ENCODE measurements at places on chromosomes 4 and X.
A peak's percentile ranks its signal among the peaks of the same experiment; 100 is the strongest.

GRCh38 chr4:87622303-87622702, 14.0 kb downstream of the DSPP start:
- no peak for DNase-seq

GRCh38 chrX:30690330-30690729, 37.1 kb downstream of the GK start:
- DNase-seq: no peak

DNA sequence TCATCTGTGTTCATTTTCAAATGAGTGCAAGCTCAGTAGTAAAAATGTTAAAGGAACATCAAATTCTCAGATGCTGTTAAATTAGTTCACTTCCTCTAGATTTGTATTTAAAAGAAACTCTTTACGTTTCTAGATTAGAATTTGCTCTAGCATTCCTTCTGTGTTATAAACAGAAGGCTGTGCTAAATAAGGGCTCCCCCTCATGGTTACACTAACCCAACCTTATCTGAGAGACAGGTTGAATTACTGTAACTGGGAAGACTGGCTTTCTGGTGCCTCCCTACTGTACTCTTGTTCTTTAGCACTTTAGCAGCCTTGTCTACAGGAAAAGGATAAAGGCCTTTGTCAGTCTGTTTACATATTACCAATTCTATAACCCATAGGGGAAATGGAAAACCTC, 56.8 kb downstream of the RXFP1 start:
- DNase-seq: no peak

- no peak for DNase-seq
Observed at GRCh38 chr4:168871632-168872031, 138.4 kb downstream of the CBR4 start.

- DNase-seq: no peak
Observed at GRCh38 chr4:71239365-71239764, 99.5 kb upstream of the SLC4A4 start.

- DNase-seq: no peak
Observed at GRCh38 chrX:307261-308111, 11.1 kb downstream of the GTPBP6 start.

DNA sequence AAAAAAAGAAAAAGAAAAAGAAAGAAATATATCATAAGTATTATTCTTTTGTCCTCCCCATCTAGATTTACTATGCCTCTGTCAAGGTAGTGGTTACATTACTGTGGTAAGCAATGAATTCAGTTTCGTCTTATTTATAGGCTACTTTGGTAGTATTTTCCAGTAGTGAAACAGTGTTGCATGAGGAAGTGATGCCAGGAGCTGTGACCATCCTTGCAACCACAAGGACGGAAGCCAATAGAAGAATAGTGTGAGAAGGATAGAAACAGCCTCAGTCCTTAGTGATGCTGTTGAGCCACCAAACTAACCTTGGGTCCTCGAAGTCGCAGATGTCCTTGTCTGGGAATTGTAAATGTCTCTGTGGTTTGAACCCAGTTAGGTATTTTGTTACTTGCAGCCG, 328.5 kb downstream of the PPP3CA start:
- DNase-seq: no peak

DNA sequence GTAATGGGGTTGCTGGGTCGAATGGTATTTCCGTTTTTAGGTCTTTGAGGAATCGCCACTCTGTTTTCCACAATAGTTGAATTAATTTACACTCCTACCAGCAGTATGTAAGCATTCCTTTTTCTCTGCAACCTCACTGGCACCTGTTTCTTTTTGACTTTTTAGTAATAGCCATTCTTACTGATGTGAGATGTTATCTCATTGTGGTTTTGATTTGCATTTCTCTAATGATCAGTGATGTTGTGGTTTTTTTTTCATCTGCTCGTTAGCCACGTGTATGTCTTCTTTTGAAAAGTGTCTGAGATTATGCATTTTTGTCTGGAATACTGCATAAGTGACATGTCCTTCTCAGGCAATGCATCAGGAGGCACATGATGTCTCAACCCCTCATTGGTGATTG, 28.8 kb downstream of the REPS2 start:
- no peak for DNase-seq

GRCh38 chrX:155995321-155995875, 2.1 kb upstream of the IL9R start:
- DNase-seq: no peak

- DNase-seq: no peak
Observed at GRCh38 chrX:143437439-143437838, 79.8 kb downstream of the SPANXN3 start.

- DNase-seq: no peak
Observed at GRCh38 chr4:107548211-107548905, 171.7 kb downstream of the PAPSS1 start.

DNA sequence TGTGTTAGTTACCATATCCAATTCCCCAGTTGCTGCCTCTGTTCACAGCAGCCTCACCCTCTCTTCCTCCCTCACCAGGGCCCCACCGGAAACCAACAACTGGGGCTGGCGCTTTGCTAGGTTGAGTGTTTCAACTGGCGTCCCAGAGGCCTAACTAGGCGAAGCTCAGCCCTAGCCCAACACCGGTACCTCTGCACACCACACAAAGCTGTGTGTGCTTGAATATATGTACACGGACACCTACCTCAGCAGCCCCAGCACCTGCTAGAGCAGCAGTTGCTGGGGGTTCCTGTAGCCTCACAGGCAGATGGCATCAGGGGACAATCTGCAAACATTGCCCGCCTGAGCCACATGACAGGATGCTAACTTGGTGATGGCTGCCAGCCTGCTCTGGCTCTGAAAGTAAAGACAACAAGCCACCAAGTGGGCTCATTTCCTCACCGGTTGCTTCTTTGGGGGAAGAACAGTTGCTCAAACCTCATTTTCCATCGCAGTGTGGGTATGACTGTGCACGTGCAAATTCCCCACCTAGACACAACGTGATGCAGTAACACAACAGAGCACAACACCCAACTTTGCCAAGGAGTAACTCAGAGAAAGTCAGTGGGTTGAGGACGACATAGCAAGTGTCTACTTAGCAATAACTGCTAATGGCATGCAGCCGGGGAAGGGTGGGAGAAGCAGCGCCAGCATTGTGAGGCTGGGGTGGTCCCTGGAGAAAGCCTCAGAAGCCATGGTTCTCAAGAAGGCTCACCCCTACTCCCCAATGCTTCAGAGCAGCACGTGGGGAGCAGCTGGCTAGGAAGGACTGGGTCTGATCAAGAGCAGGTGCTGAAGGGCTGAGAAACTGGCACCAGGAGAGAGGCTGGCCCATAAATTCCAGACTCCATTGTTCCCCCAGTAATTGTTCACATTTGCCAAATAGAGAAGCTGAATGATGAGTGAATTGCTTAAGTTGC, 139.5 kb downstream of the SH3KBP1 start:
- no peak for DNase-seq

DNA sequence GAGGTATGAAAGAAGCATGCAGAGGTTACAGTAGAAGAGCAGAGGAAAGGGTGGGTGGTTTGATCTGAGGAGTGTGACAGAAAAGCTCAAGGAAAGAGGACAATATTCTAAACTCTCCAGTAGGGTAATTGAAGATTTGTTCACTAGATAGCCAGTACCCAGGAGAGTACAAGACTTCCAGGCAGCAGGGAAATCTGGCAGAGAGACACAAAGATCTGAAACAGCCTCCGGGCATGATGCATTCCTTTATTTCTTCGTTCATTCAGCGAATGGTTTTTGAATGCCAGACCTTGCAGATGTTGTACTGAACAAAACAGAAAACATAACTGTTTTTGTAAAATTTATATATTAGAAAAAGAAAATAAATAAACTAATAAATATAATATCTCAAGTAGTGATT, 766.6 kb downstream of the FAT4 start:
- no peak for DNase-seq

- DNase-seq: no peak
Observed at GRCh38 chr4:105277702-105278101, 131.0 kb downstream of the TET2 start.

DNA sequence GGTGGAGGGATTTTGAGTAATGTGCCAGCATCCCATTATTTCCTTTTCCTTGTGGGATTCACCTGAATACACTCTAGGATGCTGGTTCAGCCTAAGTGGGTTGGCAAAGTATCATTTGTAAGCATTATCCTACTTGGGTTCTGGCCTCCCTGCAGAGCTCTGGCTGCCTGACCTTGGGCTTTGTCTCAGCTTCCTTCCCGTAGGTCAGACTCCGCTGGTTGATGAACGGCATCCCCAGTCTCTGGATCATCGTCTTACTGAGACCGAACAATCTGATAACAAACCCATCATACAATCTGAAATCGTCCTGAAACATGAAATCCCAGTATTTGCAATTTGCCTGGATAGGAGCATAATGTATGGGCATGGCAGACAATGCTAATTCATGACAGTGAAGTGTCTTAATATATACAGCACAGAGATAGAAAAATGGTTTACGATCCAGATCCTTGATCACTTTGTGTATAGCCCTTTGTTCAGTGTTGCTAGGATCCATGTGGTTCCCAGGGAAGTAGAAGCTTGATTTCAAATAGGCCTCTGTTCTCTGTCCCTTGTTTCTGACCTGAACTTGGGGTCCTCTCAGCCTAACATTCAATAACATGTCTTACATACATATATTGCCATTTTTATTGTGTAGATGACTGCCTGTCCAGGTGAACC, 5.5 kb downstream of the MID2 start:
- DNase-seq: no peak

DNA sequence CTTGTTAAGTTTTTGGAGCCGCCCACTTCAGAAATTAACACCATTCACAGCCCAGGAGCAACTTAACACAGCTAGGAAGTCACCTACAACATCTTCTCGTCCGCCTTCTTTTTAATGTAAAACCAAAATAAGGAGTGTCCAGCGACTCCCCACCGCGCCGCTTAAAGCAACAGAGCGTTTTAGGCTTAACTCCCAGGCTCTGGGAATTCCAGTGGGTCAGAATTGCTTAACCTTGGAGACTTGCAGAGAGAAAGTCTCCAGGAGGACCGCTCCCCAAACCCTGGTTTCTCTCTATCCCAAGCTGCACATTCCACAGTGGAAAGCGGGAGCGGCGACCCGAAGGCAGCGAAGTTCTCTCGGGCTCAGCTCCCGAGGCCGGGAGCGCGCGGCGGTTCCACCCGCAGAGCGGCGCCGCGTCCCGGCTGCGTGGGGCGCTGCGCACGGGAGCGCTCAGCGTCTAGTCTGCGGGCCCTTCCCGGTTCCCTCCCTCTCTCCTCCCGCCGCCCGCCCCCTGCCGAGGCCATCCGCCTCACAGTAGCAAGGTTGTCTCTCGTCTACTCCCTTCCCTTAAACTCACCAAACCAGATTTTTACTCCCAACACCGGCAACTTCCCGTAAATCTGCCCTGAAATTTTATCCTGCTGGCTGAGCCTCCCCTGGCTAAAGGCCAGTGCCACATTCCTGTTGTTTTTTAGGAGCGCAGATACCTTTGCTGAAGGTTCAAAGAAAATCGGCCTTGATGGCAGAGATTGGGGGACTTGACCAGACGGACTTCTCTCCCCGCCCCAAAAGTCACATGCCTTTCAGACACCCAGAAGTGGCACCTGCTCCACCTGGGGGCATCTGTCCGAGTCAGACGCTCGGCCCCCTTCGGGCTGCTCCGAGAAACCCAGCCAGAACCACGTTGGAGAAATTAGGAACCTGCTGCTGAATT, at the start of gene RBM47:
TSS of gene RBM47 (minus strand) at position 464 of the 934 bp plus-strand sequence. CDS start 190,971 bp downstream, outside the sequence.
- DNase-seq: peak; percentile 36

DNA sequence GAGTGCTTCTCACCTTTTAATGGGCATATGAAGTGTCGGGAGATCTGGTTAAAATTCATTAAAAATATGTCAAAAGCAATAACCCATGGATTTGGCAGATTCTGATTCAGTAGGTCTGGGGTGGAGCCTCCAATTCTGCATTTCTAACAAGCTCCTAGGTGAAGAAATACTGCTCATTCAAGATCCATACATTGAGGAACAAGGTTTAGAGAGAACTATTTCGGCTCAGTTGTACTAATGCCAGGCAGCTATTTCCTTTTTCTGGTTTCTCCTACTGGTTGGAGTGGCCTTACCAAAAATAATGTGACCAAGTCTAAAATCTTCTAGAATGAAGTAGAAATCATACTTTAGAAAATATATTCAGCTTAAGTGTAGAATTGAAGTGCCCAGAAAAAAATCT, 117.5 kb downstream of the TSPAN7 start:
- DNase-seq: no peak

GRCh38 chr4:38716256-38716655, 52.3 kb downstream of the KLF3 start:
- no peak for DNase-seq

GRCh38 chrX:36684053-36684452, 324.1 kb upstream of the FAM47C start:
- no peak for DNase-seq

- no peak for DNase-seq
Observed at GRCh38 chr4:8242782-8243560, 26.6 kb upstream of the HTRA3 start.

DNA sequence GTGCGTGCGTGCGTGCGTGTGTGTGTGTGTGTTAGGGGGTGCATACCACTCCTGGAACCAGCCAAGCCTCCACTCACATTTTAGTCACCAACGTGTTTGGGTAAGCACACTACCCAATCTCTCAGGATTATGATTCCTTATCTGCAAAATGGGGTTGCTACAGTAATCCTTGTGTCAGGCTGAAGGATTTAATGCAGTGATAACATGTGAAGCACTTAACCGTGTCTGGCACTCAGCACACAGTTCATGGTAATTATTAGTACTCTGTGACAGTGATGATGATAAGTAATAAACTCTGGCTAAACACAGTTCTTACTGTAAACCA, 57.3 kb downstream of the CLDN22 start:
- DNase-seq: no peak

GRCh38 chr4:114321366-114321765, 277.2 kb upstream of the UGT8 start:
- DNase-seq: no peak

GRCh38 chr4:188295899-188296298, 156.7 kb downstream of the TRIML1 start:
- DNase-seq: no peak

GRCh38 chr4:102362922-102363432, 17.7 kb upstream of the SLC39A8 start:
- no peak for DNase-seq

DNA sequence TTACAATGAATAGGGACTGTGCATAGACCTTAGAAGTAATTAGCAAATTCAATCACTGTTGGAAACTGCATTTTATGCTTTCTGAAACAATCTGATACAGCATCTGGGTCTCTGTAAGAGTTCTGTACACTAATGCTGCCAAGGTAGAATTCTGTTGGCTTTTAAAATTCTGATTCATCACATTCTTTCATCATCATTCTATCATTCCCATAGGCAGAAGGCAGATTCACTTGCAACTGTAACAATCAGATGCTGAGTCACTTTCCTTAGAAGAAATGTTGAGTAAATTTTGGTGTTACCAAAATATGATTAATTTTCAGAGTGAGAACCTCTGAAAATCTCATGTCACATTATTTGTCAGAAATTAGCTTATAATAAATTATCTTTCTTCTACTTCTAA, 267.2 kb downstream of the MAPK10 start:
- no peak for DNase-seq

- no peak for DNase-seq
Observed at GRCh38 chr4:168864821-168865541, 145.1 kb downstream of the CBR4 start.

- DNase-seq: no peak
Observed at GRCh38 chr4:163736876-163737275, 242.4 kb downstream of the TMA16 start.

- DNase-seq: peak; percentile 4
Observed at GRCh38 chrX:47483306-47484268, 565 bp upstream of the ZNF41 start.

- no peak for DNase-seq
Observed at GRCh38 chrX:112759512-112759911, 79.8 kb upstream of the LHFPL1 start.

GRCh38 chr4:79288185-79288584, 37.7 kb downstream of the NAA11 start:
- no peak for DNase-seq
